Thoracic aorta (tissue), 2 donors: ENCODE measurements at places on chromosomes 12 and 14. TPM values are rescaled to one million over a fixed set of nuclear protein-coding genes. Genes with fewer than 3 reads are reported as not detected.

The EPYC gene
- total RNA-seq, result not detected

GRCh38 chr14:91501951-91502930 is 7.9 kb downstream of the PPP4R3A start:
- H3K27me3 ChIP-seq, result no peaks in the 10 kb centered on the region
- H3K4me3 ChIP-seq, result no peak overlapping the region
- H3K27ac ChIP-seq, result no peak overlapping the region
- H3K36me3 ChIP-seq, result no peaks in the 10 kb centered on the region
- no peak for DNase-seq

The MLH3 gene
- total RNA-seq, result 17.9 TPM

DNA sequence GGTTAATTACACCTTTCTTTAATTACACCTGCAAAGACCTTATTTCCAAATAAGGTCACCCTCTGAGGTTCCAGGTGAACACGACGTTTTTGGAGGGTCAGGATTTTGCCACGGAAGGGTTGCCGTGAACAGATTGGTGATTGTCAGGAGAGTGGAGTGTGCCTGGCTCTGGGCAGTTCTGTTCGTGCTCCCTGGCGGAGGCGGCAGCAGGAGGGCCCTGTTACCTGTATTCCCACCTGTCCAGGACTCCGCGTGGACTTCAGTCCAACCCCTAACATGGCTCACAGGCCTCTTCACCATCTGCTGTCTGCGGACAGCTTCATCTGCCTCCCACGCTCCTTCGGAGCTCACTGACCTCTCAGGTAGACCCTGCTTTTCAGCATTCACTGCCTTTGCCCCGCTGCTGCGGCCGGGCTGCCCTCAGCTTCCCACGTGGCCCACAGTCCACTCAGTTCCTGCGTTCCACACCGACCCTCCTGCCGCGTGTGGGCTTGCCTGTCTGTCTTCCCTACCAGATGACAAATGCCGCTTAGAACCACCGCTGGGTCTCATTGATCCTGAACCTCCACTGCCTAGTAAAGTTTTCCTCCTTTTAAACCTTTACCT is 187.5 kb upstream of the DIO3 start:
- no peak overlapping the region for H3K4me3 ChIP-seq
- no peak overlapping the region for H3K27ac ChIP-seq
- peaks cover 24% of the 10 kb centered on the region for H3K4me1 ChIP-seq
- no peaks in the 10 kb centered on the region for H3K36me3 ChIP-seq

The MIPOL1 gene
- total RNA-seq, result 16.8 TPM

The RAPGEF3 gene
- total RNA-seq, result 40.9 TPM

The GPR65 gene
- 1.9 TPM for total RNA-seq

The CD27 gene
- 1.6 TPM for total RNA-seq

- no peaks in the 10 kb centered on the region for H3K4me1 ChIP-seq
- DNase-seq, result no peak
- H3K27ac ChIP-seq, result no peak overlapping the region
- no peaks in the 10 kb centered on the region for H3K27me3 ChIP-seq
- no peaks in the 10 kb centered on the region for H3K36me3 ChIP-seq
These were observed 49.1 kb downstream of the R3HDM2 start for GRCh38 chr12:57381693-57382220.

The IAPP gene
- total RNA-seq, result not detected

The TRIM9 gene
- total RNA-seq, result 0.41 TPM

GRCh38 chr12:90833228-90833627 is 121.7 kb downstream of the CCER1 start:
- H3K36me3 ChIP-seq, result no peaks in the 10 kb centered on the region
- no peak overlapping the region for H3K4me3 ChIP-seq
- H3K4me1 ChIP-seq, result no peaks in the 10 kb centered on the region
- no peak for DNase-seq

The DEPDC4 gene
- not detected for total RNA-seq

GRCh38 chr12:23290627-23291330 is 658.7 kb downstream of the SOX5 start:
- H3K4me3 ChIP-seq, result no peak overlapping the region
- H3K4me1 ChIP-seq, result peaks cover 24% of the 10 kb centered on the region
- no peak overlapping the region for H3K27ac ChIP-seq
- H3K36me3 ChIP-seq, result no peaks in the 10 kb centered on the region
- H3K27me3 ChIP-seq, result no peaks in the 10 kb centered on the region
- DNase-seq, result no peak

- H3K4me1 ChIP-seq, result peaks cover 54% of the 10 kb centered on the region
- no peak for DNase-seq
- H3K27ac ChIP-seq, result peak overlapping the region; percentile 50
- H3K27me3 ChIP-seq, result peaks cover 31% of the 10 kb centered on the region
These were observed 1.1 kb downstream of the PAX9 start for GRCh38 chr14:36662543-36663403.

The PKP2 gene
- total RNA-seq, result 0.54 TPM

The CTSG gene
- total RNA-seq, result 4.1 TPM

The SLC39A5 gene
- total RNA-seq, result not detected

The PTPN6 gene
- 24.0 TPM for total RNA-seq

DNA sequence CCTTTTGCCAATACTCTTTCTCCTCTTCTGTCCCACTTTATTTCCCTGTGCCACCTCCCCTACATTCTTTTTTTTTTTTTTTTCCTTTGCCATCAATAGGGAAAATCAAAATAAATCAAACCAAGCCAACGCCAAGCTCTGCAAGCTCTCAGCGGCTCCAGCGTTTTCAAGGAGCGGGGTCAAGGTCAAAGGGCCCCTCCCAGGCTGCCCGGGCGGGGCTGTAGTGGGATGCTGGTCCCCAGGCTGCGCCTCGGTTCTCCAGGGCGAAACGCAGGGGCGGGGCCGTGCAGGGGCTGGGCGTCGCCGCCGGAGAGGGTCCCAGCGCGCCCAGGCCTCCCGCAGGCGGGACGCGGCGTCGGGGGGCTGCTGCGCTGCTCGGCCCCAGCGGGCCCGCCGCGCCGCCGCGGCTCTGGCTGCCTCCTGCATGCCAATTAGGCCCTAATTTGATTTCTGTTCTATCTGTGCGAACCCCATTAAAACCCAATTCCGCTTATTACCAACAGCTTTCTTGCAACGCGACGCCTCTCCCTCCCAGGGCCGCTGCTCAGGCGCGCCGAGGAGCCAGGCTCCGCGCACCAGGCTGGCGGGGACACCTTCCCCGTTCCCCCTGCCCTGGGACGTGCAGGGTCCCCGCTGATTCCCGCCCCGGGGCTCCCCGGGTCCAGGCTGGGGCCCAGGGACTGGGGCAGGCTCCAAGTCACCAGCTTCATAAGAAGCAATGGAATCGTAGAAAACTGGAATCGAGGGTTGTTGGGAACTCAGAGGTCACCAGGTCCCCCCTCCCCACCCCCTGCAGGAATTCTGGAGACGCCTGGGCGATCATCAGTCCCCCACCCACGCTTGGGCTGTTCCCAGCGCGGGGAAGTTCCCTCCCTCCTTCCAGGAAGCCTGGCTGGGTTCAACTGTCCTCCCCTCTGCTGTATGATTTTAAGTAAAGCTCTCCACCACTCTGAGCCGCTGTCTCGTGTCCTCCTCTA is 50.7 kb upstream of the MAP1LC3B2 start:
- DNase-seq, result no peak
- H3K27me3 ChIP-seq, result no peaks in the 10 kb centered on the region
- no peak overlapping the region for H3K27ac ChIP-seq

The CGRRF1 gene
- total RNA-seq, result 42.2 TPM

GRCh38 chr14:39369029-39369428 is 63.2 kb downstream of the FBXO33 start:
- H3K4me3 ChIP-seq, result no peak overlapping the region
- H3K4me1 ChIP-seq, result no peaks in the 10 kb centered on the region
- DNase-seq, result no peak
- H3K36me3 ChIP-seq, result no peaks in the 10 kb centered on the region
- H3K27ac ChIP-seq, result no peak overlapping the region
- no peaks in the 10 kb centered on the region for H3K27me3 ChIP-seq

The FCF1 gene
- 32.5 TPM for total RNA-seq

DNA sequence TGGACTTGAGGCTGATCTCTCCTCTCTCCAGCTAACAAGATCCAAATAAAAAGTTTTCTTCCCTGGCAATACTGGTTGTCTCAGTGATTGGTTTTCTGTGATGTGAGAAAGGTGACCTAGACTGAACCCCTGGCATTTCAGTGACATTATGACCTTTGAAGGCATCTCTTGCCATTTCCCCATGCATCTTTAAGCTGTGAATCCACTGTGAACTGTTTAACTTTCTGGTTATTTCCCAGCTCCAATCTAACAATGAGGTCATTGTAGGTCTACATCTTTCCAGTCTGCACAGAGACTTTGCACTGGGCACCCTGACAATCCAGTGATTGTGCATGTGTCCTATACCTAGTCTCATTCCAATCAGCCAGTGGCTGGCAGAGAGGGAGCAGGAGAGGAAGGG is 155.9 kb upstream of the NUDT4 start:
- no peak overlapping the region for H3K4me3 ChIP-seq
- H3K36me3 ChIP-seq, result no peaks in the 10 kb centered on the region
- no peaks in the 10 kb centered on the region for H3K27me3 ChIP-seq
- no peak overlapping the region for H3K27ac ChIP-seq

The PARPBP gene
- 2.6 TPM for total RNA-seq

The GZMH gene
- not detected for total RNA-seq

GRCh38 chr12:115895247-115895646 is 382.2 kb downstream of the MED13L start:
- H3K27ac ChIP-seq, result no peak overlapping the region
- DNase-seq, result no peak
- H3K4me1 ChIP-seq, result no peaks in the 10 kb centered on the region
- H3K36me3 ChIP-seq, result no peaks in the 10 kb centered on the region

GRCh38 chr12:3888659-3889058 is 15.5 kb upstream of the PARP11 start:
- H3K36me3 ChIP-seq, result no peaks in the 10 kb centered on the region
- DNase-seq, result no peak
- H3K4me1 ChIP-seq, result no peaks in the 10 kb centered on the region

DNA sequence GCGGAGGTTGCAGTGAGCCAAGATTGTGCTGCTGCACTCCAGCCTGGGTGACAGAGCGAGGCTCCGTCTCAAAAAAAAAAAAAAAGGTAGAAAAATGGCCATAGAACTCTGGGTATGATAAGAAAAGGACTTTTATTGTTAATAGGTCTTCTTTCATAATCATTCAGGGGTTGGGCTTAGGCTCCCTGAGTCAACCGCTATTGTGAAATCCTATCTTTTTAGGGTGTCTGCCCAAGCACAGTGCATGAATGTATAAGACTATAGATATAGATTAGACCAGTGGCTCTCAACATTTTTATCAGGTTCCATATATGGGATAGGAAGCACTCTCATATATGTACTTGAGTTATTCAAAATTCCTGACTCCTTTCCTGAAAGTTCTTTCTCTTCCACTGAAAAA is 48.7 kb upstream of the USP15 start:
- DNase-seq, result no peak
- no peaks in the 10 kb centered on the region for H3K27me3 ChIP-seq
- no peaks in the 10 kb centered on the region for H3K4me1 ChIP-seq
- no peaks in the 10 kb centered on the region for H3K36me3 ChIP-seq
- H3K27ac ChIP-seq, result no peak overlapping the region

- no peak for DNase-seq
- H3K4me1 ChIP-seq, result peaks cover 9% of the 10 kb centered on the region
- H3K27ac ChIP-seq, result no peak overlapping the region
- no peaks in the 10 kb centered on the region for H3K36me3 ChIP-seq
These were observed 43.7 kb downstream of the PPP1R13B start for GRCh38 chr14:103803661-103804060.

The GYS2 gene
- total RNA-seq, result not detected

DNA sequence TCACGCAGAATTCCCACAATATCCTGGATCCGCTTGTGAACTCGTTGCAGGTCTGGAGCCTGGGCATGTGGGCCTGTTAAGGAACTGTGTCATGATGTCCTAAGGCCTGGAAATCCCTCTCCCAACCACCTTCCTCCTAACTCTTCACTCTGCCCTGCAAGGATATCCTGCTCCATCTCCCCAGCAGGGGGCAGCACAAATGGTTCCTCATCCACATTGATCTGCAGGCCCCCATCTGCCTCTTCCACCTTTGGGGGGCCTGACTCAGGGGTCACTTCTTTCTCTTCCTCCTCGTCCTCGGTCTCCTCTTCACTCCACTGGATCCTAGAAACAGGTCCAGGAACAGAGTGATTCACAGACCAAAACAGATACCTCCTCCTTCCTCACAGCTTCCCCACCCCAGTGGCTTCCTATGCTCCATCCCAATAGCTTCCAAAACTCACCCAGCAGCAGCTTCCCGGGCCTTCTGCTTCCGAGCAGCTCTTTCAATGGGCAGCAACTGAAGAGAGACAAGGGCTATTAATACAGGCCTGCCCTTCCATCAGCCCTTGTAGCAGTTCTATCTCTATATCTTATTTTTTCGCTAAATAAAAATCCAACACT is 4.5 kb downstream of the NOP2 start:
- no peak overlapping the region for H3K4me3 ChIP-seq
- no peak for DNase-seq
- H3K4me1 ChIP-seq, result peaks cover 7% of the 10 kb centered on the region
- no peak overlapping the region for H3K27ac ChIP-seq
- H3K27me3 ChIP-seq, result no peaks in the 10 kb centered on the region
- H3K36me3 ChIP-seq, result peaks cover 36% of the 10 kb centered on the region

- H3K4me1 ChIP-seq, result no peaks in the 10 kb centered on the region
- H3K27me3 ChIP-seq, result no peaks in the 10 kb centered on the region
- DNase-seq, result no peak
- no peak overlapping the region for H3K27ac ChIP-seq
- H3K36me3 ChIP-seq, result no peaks in the 10 kb centered on the region
- H3K4me3 ChIP-seq, result no peak overlapping the region
These were observed 78.9 kb upstream of the MAP1LC3B2 start for GRCh38 chr12:116480210-116480810.

- no peak overlapping the region for H3K27ac ChIP-seq
- H3K4me3 ChIP-seq, result no peak overlapping the region
- H3K27me3 ChIP-seq, result no peaks in the 10 kb centered on the region
- no peaks in the 10 kb centered on the region for H3K36me3 ChIP-seq
These were observed 18.5 kb downstream of the BHLHE41 start for GRCh38 chr12:26106347-26106746.

DNA sequence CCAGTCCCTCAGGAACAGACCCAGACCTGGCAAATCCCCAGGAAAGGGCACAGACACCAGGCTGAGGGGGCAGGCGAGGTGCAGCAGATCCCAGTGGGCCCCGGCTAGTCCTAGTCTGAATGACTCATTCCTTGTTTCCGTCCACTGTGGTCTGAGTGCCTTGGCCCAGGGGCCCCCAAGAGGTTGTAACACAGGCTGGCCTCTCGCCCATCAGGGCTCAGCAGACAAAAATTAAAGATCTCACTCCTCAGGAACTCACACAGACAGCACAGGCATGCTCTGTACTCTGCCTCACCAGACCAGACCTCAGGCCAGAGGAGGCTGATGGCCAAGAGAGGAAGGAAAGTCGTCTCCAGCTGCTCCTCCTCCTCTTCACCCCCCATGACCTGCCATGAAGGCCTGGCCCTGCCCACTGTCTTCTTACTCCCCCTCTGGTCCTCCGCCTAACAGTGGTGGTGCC is 7.7 kb upstream of the LTBP2 start:
- no peak overlapping the region for H3K4me3 ChIP-seq
- no peaks in the 10 kb centered on the region for H3K36me3 ChIP-seq
- no peaks in the 10 kb centered on the region for H3K27me3 ChIP-seq

- H3K27ac ChIP-seq, result peak overlapping the region; percentile 95
- H3K27me3 ChIP-seq, result no peaks in the 10 kb centered on the region
- H3K4me3 ChIP-seq, result peak overlapping the region; percentile 96
- peaks cover 24% of the 10 kb centered on the region for H3K36me3 ChIP-seq
- peaks cover 16% of the 10 kb centered on the region for H3K4me1 ChIP-seq
These were observed 1.6 kb downstream of the MMP14 start for GRCh38 chr14:22837750-22838538.

GRCh38 chr12:47799357-47799955 is 20.2 kb downstream of the HDAC7 start:
- peaks cover 65% of the 10 kb centered on the region for H3K4me1 ChIP-seq
- no peak for DNase-seq
- H3K27ac ChIP-seq, result peak overlapping the region; percentile 66
- no peaks in the 10 kb centered on the region for H3K27me3 ChIP-seq
- H3K4me3 ChIP-seq, result no peak overlapping the region

The TAS2R42 gene
- total RNA-seq, result not detected
